Renal cortical epithelial cell (primary cell): ENCODE measurements at places on chromosomes 1 and 21.

GRCh38 chr1:8238141-8239038 is 79.5 kb upstream of the SLC45A1 start:
- DNase-seq: no peak

DNA sequence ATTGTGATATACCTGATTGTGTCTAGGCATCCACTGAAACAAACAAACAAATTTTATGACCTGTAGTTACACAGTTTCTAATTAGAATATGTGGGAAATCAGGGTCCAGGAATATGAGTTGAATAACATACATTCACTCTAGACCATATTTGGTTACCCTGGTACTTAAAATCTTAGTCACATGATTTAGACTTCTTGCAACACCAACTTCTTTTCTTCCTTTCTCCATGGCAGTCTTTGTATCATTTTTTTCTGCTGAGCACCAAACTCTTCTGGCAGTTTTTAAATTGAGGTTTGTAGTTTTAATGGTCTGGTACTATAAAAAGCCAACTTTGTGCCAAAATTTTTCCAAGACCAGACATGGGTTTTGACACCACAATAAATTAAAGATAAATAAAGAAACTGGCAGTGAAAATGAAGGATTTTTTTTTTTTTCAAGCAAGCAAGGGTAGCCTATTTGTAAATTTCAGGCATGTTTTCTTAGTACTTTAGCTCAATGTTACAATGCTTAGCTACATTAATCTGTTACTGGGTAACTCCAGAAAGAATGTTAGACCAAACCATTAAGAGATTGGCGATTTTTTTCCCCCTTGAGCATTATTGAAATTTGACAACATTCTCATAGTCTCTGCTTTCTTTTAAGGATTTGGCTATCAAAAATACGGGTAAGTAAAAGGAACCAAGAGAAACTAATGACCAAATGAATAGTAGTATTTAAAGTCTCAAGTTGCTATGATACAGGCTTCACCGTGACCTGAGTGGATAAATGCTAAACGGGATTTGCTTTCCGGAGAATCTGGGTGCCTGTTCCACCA is 108.5 kb downstream of the NFIA start:
- DNase-seq: peak; percentile 71

DNA sequence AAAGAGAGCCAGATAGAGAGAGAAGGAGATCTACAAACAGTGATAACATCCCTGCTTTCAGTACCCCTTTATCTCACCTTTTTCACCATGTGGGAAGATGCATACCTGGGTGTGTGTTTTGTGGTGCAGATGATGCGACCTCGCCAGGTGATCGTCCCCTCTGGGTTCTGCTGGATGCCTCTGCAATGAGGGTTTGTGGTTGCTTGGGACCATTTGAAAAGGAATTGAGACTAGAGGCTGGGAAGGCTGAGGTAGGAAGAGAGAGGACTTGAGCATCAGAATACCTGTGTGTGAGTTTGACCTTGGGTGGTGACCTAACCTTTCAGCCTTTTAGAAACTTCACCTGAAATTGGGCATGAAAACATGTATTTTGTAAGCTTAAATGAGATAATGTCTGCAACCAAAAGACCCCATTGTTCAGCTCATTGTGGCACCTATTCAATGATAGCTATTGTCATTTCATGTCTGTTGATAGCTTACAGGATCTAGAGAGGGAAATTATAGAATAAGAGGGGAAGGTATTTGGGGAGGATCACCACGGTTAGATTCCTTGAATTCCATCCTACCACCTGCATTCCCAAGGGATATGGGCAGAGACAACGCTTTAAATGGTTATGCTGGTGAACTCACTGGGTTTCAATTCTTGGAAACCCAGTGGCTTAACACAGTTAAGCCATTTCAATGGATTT is 125.7 kb downstream of the IGSF21 start:
- no peak for DNase-seq

DNA sequence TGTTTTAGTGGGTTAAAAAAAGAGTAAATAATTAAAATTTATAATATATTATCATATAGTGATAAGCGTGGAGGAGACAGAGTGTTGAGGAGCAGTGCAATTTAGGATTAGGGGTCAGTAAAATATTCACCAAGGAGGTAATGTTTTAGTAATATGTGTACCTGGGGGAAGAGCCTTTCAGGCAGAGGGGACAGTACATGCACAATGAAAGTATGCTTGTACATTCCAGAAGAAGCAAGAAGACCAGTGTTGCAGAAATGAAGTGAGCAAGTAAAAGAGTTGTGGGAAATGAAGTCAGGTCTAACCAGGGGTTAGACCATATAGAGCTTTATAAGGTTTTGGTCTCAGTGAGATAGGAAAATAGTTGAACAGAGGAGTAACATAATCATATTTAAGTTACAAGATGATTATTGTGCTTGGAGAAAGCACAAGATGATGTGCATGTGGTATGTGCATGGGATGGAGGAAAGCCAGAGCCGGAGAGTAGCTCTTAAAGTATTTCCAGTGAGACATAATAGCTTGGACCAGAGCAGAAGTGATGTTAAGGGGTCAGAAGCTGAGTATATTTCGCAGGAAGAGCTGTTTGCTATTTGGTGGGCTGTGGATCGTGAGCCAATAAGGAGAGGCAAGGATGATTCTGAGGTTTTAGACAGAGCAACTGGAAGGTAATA is 44.8 kb downstream of the SNX7 start:
- DNase-seq: no peak

DNA sequence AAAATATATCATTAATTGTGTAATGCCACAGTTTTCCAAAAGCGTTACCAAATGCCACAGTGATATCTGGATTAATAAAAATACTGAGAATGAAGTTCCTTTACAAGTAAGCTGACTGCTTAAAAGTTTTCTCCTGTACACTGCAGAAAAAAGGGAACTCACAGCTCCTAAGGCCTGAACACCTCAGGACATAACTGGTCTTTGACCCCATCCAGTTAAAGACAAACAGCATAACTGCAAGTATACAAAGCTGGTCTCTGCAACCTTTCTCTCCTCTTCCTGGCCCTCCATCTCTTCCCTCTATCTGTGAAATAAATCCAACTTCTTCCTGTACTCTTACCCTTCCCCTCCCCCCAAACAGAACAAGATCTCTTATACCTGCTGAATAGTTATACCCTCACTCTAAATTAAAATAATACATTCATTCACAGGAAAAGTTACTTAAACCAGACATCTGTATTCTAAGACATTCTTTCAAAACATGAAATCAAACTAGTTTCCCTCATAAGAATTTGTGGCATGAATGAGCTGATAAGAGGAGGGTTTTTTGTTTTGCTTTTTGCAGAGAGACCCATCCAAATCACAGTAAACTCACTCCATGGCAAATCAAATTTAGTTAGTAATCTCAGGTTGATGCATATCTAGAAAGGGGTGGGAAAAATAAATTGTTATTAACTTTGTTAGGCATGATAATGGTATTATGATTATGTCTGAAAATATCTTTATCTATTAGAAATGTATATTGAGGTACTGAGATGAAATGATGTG is 2.9 kb downstream of the DIPK1A start:
- DNase-seq: no peak

GRCh38 chr1:44674113-44675000 is at the start of the genes ARMH1 and TMEM53:
ARMH1 (plus strand) TSS chr1:44674714; CDS start chr1:44689698, 14,984 bp downstream.
TMEM53 (minus strand) TSS chr1:44674481; CDS start chr1:44674391, 90 bp downstream.
- DNase-seq: peak; percentile 96

DNA sequence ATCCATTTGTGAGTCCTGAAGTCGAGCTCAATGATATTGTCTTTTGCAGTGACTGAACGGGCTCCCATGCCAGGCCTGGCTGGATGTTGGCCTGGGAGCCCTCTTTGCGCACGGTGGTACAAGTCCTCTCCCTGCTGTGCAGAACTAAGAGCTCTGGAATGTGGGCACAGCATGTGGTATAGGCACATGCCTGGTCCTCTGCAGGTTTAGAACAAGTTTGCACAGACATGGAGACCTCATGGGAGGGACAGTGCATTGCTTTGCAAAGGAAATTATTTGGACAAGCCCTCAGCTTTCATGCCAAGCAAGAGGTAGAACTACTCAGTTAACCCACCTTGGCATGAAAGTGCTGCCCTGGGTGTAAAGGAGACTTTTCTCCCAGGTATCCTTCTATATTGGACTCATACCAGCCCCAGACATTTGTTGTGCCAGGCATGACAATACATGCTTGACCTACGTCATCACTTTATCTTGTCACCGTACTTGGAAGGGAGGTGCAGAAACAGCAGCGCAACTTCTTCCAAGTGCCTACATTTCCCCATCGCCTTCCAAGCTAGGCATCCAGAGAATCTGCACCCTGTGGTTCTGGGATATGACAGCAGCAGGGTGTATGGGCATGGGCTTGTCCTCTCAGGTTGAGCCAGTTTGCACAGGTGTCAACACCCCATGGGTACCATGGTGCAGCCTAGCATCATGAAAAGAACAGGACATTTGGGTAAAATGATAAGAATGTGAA is 37.6 kb upstream of the MRPS6 start:
- no peak for DNase-seq

DNA sequence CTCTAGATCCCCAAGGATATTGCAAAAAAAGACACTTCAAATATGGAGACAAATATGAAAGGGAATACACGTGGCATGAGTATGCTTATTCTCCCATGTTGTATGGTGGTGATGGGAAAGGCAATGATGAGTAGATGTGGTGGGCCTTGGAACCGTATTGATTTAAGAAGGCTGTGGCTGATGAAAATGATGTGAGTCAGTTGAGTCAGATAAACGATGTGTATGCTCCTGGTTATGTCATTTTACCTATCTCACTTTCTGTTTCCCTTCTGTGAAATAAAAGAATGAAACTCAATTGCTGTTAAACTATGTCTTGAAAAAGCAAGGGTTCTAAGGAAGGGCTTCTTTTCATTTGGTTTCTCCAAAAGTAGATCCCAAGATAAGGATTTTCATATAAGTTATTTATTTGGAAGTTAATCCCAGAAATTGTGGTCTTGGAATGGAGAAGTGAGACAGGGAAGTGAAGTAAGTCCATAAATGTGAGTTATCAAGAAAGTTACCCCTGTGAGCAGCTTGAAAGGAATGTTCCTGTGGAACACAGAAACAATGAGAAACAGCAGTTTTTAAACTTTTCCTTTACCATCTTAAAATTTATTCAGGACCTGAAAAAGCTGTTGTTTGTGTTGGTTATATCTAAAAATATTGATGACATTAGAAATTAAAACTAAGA is 292.0 kb downstream of the DUSP10 start:
- peak; percentile 44 for DNase-seq

DNA sequence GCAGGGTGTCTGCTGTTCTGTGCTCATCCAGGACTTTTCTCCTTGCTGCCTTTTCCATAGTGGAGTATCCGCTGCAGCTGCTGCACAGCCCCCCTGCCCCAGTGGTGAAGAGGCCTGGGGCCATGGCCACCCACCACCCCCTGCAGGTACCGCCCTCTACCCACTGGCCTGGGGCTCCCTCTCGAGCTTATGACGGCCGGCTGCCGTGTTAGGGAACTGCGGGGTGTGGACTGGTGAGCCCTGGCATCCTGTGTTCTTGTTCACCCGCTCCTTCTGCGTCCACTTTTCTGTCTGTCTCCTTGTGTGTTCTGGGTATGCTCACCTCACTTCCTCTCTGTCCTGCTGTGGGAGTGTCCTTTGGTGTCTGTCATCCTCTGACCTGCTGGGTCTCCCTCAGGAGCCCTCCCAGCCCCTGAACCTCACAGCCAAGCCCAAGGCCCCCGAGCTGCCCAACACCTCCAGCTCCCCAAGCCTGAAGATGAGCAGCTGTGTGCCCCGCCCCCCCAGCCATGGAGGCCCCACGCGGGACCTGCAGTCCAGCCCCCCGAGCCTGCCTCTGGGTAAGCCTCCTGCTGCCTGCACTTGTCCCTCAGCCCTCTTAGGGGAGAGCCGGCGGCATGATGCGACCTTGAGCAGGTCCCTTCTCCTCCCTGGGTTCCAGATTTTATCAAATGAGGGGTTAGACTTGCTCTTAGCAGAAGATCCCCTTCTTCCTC is 29.8 kb downstream of the ETNK2 start:
- no peak for DNase-seq
